NCI-H774 (cell line): ENCODE measurements at places on chromosomes 4 and X.

DNA sequence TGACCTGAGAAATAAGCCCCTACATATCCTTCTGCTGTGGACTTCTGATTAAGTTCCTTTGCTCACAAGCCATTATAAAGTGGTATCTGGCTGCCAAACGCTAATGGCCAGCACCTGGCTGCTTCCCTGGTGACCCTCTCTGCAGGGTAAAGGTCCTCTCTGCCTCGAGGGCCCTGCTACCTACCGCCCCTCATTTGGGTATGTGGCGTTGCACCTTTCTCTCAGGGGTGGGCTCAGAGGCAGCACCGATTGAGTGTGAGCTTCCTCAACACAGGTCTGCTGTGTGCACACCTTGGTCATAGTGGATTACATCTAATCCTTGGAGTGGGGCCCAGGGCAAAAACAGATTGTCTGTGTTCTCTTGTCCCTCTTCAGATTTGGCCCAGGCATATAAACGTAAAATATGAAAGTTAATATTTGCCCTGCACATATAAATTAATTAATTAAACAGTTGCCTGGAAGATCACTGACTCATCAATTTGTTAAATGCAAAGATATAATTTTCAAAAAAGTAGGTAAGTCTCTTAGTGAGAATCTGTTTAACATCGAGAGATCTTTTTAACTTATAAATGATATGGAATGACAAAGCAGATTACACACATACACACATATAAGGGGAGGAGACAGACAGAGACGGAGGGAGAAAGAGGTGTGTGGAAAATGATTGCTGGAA, 174.5 kb upstream of the SMIM31 start:
- DNase-seq = no peak

- no peak for DNase-seq
Observed at GRCh38 chr4:30182786-30183185, 537.4 kb upstream of the PCDH7 start.

DNA sequence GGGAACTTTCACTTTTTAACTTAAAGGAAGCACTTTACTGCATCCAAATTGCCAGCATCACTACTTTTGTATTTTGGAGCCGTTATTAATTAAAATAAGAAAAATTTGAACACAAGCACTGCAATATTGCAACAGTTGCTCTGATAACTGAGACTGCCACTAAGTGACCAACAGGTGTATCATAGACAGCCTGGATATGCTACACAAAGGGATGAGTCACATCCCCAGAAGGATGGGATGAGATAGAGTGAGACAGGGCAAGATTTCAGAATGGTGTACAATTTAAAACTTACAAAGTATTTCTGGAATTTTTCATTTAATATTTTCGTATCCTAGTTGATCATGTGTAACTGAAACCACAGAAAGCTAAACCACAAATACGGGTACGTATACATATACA, 204.1 kb downstream of the MAPK10 start:
- no peak for DNase-seq

DNA sequence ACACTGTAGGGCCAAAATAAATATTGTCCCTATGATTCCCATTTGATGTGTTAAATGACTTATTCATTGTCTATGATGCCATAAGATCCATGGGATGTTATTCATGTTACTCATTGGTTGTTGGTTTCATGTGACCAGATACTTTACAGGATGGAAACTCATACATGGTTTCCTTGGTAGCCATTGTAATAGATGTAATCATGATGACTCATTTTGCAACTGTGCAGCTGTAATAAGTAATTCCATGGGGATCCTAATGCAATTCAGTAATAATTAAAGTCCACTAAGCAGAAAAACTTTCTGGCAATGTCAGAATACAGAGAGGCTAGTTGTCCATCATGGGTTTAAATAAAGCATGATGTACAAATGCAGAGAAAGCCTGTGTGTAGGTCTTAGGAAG, 389.7 kb upstream of the NR3C2 start:
- no peak for DNase-seq

- DNase-seq = no peak
Observed at GRCh38 chr4:30783751-30784150, 63.6 kb downstream of the PCDH7 start.

GRCh38 chr4:108555701-108556100, 64.7 kb upstream of the RPL34 start:
- no peak for DNase-seq

DNA sequence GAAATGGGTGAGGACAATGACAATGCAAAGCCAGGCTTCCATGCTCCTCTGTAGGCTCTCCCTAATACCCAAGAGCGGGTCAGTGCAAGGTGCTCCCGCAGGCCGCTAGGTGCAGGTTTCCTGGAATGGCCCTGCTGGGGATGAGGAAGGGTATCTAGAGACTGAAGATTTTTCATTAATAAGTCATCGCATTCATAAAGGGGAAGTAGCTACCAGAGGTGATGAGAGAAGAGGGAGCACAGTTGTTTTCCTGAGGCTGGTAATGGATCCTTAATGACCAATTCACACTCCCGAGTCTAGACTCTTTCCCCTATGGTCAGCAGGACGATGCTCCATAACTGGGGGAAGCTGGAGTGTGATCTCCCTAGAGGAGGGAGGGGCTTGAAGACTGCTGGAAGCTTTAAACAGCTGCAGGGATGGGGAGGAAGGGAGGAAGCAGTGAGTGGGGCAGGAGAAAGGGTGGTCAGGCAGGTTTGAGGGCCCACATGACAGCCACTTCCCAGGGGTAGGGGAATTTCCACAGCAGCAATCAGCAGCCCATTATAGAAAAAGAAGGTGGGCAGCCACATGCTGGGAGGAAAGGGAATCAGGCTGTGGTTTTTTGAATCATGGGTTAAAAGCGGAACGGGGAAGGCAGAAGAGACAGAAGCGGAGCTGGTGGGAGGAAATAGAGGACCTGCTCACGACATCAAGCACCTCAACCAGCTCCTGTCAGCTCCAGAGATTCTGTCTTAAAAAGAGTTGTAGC, 10.2 kb upstream of the ATP6AP2 start:
- DNase-seq = no peak

GRCh38 chr4:110830461-110830860, 207.6 kb upstream of the PITX2 start:
- DNase-seq = no peak

- no peak for DNase-seq
Observed at GRCh38 chr4:36282503-36283030, 1.2 kb downstream of the DTHD1 start.

- DNase-seq = no peak
Observed at GRCh38 chr4:10740891-10741620, 56.5 kb upstream of the CLNK start.

DNA sequence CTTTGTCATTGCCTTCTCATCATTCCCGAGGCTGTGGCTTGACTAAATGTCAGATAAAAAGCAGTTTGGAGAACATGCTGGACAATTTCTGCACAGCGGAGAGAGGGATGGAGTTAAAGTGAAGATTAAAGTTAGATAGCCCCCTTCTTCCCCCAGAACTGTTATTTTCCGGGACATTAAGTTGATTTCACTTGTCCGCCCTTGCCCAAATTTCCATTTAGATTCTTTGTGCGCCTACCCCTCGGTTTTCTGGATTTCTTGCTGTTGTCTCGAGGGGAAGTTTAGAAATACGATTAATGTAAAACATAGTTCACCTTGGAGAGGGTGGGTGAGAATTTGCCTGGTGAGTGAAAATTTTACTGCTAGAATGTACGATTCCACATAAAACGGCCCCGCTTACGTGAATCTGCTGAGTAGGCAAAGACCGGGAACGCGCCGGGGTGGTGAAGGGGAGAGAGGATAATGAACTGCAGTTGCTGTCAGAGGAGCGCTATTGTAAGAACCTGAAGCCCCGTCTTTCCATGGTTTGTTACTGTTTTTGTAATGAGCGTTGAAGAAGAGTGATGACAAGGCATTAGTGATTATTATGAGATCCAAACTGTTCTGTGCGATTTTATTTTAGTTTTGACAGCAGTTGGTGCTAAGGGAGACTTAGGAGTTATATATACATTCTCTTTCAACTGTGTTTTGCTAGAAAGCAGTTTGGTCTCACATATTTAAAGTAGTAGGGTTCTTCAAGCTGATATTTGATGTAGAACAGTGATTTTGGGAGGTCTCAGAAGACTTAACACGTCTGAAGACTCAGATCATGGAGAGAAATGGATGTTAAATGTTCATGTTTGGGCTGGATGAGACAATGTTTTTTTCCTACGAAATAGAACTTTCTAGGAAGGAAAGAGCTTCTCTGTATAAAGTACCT, 73.0 kb downstream of the AFF1 start:
- DNase-seq = no peak

DNA sequence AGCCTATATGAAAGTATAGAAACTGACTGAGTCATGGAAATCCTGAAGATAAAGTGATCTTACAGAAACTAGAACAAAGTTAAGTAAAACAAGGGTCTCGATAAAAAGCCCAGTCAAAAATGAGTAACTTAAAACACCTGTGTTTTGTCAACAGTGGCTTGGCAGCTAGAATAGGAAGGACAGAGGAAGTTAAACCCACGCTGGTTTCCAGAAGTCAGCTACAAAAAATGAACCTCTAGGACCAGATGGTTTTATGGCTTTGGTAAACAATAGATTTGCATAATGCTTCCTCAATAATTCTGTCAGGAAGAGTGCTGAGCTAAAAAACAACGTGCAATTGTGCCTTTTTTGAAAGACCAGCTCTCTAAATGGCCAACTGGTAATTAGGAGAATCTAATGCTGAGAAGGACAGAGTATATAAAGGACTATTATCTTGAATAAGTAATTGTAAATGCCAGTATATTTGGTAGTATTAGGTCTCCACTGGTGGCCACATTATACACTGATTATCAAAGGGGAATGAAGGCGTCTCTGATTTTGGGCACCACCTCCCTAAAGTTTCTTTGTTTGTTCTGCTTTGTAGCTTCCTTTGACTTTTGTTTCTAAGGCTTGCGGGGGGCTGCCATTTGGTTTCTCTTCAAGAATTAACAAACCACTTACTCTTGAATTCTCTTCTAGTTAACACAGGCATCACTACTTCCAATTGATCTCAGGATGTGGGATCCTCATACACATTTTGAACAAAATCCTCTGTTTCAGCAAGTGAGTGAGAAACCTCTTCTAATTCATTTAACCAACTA, 72.2 kb upstream of the PPP3CA start:
- peak; percentile 35 for DNase-seq

GRCh38 chrX:41666251-41666650, 22.5 kb upstream of the GPR34 start:
- DNase-seq = no peak

DNA sequence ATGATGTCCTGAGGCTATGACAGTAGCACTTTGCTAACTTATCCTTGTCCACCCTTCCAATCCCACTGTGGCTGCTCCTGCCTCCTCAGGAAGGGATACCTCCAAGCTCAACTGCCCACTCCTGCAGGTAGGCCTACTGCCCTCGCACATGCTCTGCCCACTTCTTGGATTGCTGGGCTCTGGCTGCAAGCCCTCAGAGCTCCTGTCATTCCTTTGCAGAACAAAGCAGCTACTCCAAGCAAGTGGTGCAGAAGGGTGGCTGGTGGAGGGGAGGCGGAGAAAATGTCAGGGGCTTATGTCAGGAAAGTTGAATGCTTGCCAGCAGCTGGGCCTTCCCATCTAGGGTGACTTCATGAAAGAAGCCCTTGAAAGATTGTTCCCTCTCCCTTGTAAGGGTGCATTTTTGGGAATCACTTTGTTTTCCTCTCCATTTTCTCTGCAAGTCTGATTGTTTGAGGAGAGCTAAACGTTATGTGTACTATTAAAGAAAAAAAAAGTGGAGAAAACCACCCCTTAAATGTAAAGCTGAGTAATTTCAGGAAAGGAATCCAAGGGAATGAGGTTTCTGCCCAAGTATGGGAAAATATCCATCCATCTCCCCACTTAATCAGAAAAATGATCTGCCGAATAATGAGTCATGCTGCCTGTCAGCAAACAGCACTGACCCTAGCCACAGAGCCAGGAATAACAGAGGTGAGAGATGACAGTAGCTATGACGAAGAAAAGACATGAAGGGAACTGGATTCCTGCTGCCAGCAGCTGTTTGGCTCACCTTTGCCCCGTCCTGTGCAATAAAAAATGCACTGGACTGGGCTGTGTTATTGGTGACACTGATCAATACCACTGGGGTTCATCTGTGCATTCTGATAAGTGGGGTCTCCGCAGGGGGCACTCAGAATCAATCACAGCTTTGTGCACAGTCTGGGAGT, 102.0 kb downstream of the RTL5 start:
- no peak for DNase-seq

DNA sequence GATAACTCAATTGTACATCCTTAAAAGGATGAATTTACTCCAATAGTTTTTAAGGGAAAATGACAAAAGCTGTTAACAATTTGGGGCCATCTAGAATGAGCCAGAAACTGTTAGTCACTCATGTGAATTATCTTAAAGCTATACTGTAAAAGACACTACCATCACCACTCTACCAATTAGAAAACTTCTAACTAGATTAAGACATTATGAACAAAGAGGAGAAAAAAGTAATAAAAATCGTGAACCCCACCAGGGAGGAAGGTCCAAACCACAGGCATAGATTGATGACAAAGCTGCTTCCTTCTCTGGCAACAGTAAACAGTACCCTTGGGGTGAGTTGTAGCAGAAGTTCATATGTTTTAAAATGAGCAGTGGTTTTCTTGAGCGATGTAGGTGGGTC, 106.1 kb downstream of the PDGFC start:
- no peak for DNase-seq

DNA sequence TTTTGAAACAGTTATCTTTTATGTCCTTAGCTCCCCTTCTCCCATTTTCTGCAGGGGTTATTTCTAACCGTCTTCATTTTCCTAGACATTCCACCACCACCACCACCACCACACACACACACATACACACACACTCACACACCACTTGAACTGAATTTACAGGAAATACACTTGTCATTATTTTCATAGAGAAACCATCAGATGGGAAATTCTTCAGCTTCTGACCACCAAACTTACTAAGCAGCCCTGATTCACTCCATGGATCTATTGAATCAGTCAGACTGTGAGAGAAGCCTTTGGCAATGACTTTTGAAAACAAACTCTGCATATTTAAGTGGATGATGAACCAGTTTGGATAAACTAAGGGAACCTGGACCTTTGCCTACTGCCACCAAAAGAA, 210.1 kb upstream of the NHS start:
- no peak for DNase-seq

- no peak for DNase-seq
Observed at GRCh38 chrX:109839694-109840567, 106.9 kb upstream of the ACSL4 start.

- no peak for DNase-seq
Observed at GRCh38 chr4:48910511-48910910, 3.9 kb upstream of the OCIAD2 start.

- DNase-seq = no peak
Observed at GRCh38 chr4:154946113-154946512, 165.0 kb downstream of the RBM46 start.

GRCh38 chrX:28010875-28011274, 29.6 kb upstream of the DCAF8L1 start:
- no peak for DNase-seq
